Stimulated activated CD8-positive, alpha-beta memory T cell treated with anti-CD3 and anti-CD28 coated beads, Interleukin-4, amount 100 ng/mL, for 1 hour (primary cell): ENCODE measurements at places on chromosomes 5 and 9.

DNA sequence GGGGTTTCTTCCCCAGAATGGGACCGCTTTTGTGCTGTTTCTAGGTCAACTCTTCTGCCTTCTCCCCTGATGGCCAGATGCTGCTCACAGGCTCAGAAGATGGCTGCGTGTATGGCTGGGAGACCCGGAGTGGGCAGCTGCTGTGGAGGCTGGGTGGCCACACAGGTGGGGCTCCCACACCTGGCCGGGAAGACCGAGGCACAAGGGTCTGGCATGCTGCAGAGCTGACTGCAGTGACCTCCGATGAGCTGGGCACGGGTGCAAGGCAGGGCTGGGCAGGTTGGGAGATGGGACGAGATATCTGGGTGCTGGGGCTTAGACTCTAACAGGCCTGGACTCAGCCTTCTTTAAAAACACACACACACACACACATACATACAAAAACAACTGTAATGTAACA is 901 bp downstream of the WDR38 start:
- DNase-seq = no peak

GRCh38 chr9:6106711-6107339 is 91.4 kb upstream of the RANBP6 start:
- DNase-seq = no peak

DNA sequence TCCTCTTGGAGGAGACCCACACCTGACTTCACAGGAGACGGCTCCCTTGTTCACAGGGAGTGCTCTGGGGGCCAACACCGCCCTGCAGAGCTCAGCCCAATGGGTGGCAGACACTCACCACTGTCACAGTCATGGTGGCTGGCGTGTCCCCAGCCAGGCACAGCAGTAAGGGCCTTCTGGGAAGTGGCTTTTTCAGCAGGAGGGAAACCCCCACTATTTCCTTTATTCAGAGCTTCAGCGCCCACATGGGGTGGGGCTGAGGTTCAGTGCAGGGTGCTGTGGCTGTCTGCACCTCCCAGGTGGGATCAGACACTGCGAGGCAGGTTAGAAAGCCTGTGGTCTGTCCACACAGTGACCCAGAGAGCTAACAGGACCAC is 3.6 kb upstream of the SNAPC4 start:
- peak; percentile 20 for DNase-seq

DNA sequence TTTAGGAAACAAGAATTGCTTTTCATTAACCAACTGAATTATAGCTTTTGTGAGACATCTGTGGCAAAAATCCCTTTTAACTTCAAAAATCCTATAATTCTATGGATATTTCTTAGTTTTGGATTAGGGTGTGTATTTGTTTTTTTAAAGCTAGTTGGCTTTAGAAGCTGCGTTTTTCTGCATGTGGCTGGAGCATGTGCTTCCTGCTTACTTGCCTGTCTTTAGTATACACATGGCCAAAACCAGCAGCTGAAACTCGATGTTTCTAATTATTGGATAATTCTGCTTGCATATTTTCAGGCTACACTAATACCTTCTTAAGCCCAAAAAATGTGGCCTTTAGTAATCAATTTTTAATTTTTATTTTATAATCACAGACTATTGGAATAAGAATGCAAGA is 8.9 kb downstream of the RECK start:
- no peak for DNase-seq

GRCh38 chr5:74670396-74671038 is 14.5 kb upstream of the HEXB start:
- DNase-seq = no peak
